ENCODE measurements at places on chromosomes 4 and X.

DNA sequence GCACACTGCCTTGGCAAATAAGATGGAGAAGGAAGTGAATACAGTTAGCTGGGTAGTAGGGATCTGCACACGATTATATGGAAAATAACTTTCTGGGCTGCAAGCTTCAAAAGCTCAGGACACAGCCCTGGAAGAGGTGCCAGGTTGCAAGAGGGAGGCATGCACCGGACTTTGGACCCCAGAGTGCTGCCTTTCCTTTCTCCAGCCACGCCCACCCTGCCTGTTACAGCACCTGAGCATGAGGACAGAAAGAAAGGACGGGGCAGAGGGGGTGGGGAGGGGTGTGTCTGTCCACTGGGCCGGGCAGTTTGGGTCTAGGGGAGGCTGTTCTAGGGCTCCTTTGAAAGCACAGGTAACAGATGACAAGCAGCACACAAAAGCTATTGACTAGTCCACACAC is 152.8 kb downstream of the ENPP6 start:
- DNase-seq: no peak

GRCh38 chrX:131734621-131735020 is 190.7 kb downstream of the OR13H1 start:
- no peak for DNase-seq

DNA sequence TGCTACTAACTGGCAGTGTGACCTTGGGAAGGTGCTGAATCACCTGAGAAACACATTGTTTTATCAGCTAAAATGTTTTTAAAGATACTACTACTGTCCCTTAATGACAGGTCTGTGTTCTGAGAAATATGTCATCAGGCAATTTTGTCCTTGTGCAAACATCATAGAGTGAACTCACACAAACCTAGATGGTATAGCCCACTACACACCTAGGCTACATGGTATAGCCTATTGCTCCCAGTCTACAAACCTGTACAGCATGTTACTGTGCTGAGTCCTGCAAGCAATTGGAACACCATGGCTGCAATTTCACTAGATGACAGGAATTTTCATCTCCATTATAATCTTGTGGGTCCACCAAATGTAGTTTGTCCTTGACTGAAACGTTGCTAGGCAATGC is 101.3 kb upstream of the GUCY1A1 start:
- no peak for DNase-seq

GRCh38 chr4:169024762-169025161 is 14.7 kb upstream of the CBR4 start:
- DNase-seq: no peak

GRCh38 chr4:16111533-16111932 is 27.7 kb upstream of the PROM1 start:
- no peak for DNase-seq

GRCh38 chrX:70445951-70446350 is 1.3 kb downstream of the DLG3 start:
- no peak for DNase-seq

DNA sequence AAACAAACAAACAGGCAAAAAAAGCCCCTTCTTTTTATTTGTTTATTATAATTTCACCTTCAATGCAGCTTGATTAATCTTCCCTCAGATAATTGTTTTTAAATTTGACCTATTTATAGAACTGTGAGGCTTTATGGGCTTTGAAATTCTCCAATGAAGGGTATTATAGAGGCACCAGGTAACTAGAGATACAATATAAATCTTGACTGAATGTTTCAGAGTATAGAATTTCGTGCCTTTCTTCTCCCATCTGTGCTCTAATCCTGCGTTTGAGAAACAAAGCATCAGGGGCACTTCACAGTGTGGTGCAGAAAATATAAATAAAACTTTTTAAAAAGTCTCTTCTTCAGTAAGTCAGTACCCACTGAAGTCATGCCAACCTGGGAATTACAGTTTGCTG is 120.9 kb downstream of the ANKRD50 start:
- DNase-seq: no peak

GRCh38 chrX:154602766-154603437 is 16.2 kb downstream of the CTAG1B start:
- no peak for DNase-seq

- DNase-seq: no peak
Observed at GRCh38 chr4:73259571-73260090, 1.0 kb upstream of the ANKRD17 start.

- DNase-seq: no peak
Observed at GRCh38 chr4:7959078-7959477, 19.4 kb upstream of the AFAP1 start.

DNA sequence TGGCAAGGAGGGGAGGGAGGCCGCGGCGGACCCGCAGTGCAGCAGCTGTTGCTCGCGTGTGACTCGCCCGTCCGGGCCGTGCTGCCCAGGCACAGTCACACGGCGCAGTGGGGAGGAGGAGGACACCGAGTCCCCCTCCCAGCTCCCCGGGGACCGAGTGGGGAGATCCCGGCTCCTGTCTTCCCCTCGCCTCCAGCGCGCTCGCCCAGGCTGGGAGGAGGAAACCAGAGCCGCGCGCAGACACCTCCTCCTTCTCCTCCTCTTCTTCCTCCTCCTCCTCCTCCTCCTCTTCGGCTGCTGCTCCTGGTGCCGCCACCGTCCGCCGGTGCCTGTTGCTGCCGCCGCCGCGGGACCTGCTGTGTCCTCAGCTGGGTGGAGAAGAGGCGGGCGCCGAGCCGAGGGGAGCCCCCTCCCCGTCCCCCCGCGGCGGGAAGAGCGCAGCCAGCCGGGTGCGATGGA is at the start of gene TBC1D1:
TBC1D1 (plus strand) TSS at position 284 of the 459 bp plus-strand sequence. CDS start 11,012 bp downstream, outside the sequence.
- DNase-seq: no peak

DNA sequence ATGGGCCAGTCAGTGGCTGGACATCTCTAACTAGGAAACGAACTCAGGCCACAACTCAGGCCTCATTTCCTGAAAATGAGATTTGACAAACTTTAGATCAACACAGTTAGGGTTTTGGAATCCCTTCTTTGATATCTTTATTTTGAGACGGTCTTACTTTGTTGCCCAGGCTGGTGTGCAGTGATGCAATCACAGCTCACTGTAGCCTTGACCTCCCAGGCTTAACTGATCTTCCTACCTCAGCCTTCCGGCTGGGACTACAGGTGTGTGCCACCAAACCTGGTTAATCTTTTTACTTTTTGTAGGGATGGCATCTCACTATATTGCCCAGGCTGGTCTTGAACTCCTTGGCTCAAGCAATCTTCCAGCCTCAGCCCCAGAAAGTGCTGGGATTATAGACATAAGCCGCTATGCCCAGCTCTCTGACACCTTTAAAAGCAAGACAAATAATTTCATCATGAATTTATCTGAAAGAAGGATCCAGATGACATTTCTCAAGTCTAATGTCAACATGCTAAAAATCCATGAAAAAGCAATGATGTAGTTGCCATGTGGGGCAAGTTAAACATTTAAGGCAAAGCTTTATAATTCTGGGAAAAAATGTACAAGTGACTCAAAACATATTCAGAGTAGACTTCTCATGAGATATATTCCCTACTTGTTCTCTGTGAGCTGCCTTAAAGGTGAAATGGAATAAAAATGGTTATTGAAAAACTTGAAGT is 89.1 kb upstream of the CBR4 start:
- no peak for DNase-seq

GRCh38 chr4:54165438-54165837 is 63.7 kb upstream of the PDGFRA start:
- no peak for DNase-seq

- DNase-seq: peak; percentile 81
Observed at GRCh38 chrX:48937054-48937907, 18.5 kb upstream of the PIM2 start.

GRCh38 chr4:89056292-89056952 is 563 bp downstream of the FAM13A start:
- DNase-seq: no peak

DNA sequence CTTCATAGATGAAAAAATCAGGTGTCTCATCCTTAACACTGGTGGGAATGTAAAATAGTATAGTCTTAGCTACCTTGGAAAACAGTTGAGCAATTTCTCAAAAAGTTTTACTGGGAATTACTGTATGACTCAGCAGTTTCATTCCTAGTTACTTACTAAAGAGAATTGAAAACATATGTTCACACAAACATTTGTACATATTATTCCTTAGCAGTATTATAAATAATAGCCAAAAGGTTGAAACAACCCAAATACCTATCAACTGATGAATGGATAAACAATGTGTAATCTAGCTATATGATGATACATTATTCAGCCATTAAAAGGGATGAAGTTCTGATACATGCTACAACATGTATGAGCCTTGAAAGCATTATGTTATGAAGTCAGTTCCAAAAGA is 41.7 kb downstream of the RBM46 start:
- DNase-seq: no peak

DNA sequence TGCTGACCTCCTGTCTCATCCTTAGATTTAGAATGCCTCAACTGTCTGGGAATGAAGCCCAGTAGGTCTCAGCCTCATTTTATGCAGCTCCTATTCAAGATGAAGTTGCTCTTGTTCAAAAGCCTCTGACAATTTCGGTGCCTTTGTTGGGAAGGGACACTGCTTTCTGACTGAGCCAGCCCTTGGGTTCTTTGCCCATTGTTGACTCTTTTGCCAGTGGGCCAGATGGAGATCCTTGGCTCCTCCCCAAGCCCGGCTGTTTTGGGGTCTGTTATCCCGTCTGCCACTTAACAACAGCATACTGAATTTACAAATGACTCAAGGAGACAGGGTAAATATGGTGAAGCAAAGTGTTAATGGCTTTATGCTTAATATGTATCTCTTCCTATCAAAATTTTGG is 58.3 kb upstream of the PRKX start:
- DNase-seq: no peak

GRCh38 chr4:69054578-69055200 is 41.6 kb upstream of the UGT2B7 start:
- no peak for DNase-seq

DNA sequence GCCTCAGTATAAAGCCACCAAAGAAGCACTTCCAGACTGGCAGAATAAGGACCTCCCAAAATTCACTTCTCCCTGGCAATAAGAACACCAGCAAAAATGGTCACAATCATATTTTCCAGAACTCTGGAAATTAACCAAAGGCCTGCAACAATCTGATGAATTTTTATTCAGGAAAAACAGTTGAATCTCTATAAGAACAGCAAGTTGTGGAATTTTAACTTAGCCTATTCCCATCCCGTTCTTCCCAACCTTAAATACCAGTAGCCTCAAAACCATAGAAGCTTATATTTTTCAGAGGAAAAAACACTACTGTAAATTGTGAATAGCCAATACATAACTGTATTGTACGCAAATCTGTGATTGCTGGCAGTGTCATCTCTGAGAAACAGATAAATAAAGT is 67.9 kb downstream of the COL25A1 start:
- no peak for DNase-seq

DNA sequence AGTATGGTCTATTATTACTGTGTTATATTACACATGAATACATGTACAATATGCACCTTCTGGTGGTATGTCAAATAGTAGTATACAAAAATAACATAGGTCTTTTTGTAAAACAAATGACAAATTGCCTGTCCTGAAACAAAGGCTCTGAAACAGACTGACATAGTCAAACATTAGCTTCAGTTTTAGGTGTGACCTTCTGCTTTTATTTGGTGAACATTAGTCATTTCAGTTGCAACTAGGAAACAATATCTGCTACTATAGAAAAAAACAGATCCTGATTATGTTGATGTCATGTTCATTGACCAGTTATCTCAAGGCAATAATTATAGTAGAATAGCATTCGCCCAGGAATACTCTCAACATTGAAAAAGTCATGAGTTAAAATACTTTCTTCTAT is 123.0 kb downstream of the CHRNA9 start:
- DNase-seq: no peak

- no peak for DNase-seq
Observed at GRCh38 chrX:131257367-131257766, 31.7 kb downstream of the IGSF1 start.

- no peak for DNase-seq
Observed at GRCh38 chr4:58617226-58617625, 1507.0 kb upstream of the IGFBP7 start.

DNA sequence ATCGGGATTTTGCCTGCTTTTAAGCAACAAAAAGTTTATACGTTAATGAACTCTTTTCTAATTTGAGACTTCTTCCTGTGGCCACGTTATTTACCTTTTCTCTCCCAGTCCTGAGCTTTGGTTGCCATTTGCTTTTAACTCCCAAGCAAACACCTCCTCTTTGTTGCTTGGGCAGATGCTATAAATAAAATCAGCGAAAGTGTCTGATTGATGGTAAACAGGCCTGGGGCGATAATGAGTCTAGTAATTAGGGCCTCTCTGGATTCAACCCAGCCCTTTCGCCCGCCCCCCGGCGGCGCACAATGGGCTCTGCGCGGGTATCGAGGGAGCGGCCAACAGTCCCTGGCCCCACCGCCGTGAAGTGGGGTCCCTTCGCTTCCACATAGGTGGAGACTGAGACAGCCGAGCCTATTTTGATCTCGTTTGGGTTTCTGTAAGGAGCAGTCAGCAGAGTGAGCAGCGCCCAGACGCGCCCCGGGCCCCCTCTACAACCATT is 790 bp downstream of the CLGN start:
- no peak for DNase-seq

GRCh38 chrX:49850028-49850427 is 20.9 kb downstream of the PAGE4 start:
- DNase-seq: no peak

- DNase-seq: no peak
Observed at GRCh38 chr4:11724731-11725130, 296.0 kb upstream of the HS3ST1 start.

DNA sequence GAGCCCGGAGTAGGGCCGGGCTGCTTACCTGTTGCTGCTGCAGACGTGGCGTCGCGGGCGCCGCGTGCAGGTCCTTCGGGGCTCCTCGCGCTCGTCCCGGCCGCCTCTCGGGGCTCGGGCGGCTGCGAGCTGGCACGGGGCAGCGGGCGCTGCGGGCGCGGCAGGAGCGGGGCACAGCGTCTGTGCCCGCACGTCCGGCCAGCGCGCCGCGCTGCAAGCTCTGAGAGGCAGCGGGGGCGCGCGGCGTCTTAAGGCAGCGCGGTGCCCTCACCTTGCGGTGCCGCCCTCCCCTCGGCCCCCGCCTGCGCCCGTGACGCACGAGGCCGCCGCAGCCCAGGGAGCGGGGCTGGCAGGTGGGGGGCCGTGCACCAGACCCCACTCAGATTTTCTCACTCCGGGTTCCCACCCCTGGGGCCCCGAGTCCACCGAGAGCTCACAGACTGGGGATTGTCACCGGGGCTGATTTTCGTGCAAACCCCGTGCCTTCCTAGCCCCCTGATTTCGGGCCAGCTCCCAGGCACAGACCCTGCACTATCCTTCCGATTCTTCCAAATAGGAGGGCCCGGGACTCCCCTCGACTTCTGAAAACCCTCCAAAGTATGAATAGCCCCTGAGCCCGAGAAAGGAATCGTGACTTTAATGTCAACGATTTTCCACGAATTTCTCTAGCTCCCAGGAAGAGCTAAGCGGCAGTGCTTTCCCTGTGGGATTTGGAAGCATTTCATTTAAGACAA is at the start of gene GPR101:
GPR101 (minus strand) TSS at position 222 of the 734 bp plus-strand sequence. CDS start 2,321 bp downstream, outside the sequence.
- DNase-seq: no peak

GRCh38 chr4:69617083-69617694 is 22.3 kb downstream of the UGT2A2 start:
- DNase-seq: peak; percentile 8

DNA sequence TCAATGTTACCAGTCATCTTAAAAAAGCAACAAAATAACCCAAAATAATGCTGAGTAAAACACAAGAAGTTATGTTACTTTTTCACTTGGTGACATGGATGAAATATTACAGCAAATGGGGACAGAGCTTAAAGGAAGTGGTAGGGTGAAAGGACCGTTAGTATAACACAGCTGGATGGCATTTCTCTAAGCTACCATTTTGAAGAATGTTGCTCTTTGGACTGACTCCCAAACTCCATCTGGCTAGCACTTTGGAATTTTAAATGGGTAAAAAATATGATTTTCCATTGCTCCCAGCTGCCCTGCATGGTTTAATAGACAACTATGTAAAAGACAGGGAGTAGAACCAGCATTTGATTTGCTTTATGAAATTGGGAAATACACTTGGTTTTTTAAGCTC is 27.6 kb downstream of the CLCN5 start:
- DNase-seq: no peak
